Posterior vena cava (tissue), 2 donors: ENCODE measurements at places on chromosomes 1 and 21. TPM values are rescaled to one million over a fixed set of nuclear protein-coding genes. Genes with fewer than 3 reads are reported as not detected.
A peak's percentile ranks its signal among the peaks of the same experiment; 100 is the strongest.

SNX7 gene
- total RNA-seq: 40.0 TPM

- no peak for DNase-seq
These were observed 155.1 kb upstream of the GORAB start for GRCh38 chr1:170376801-170377385.

GRCh38 chr1:102531036-102531435 lies 534.3 kb upstream of the OLFM3 start:
- no peak for DNase-seq

DNA sequence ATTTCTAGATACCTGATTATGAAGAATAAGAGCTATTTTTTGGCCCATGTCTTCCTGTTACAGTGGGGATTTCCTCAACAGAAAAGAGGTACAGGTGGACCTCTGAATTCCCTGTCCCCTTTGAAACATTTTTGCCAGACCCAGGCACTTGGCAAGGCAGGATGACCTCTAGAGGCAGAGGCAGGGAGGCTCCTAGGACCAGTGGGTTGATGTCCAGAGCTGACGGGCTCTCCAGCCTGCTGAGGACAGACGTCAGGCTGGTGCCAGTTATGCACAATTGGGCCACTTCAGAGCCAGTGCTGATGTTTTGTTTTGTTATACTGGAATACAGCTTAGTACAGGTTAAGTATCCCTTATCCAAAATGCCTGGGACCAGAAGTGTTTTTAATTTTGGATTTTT lies 18.5 kb upstream of the A3GALT2 start:
- no peak for DNase-seq

- DNase-seq: peak; percentile 79
These were observed 9.4 kb downstream of the SELENON start for GRCh38 chr1:25809283-25809926.
